ENCODE measurements at places on chromosomes 3 and 15.

GRCh38 chr3:77380136-77380535 lies 340.2 kb downstream of the ROBO2 start:
- DNase-seq = no peak

DNA sequence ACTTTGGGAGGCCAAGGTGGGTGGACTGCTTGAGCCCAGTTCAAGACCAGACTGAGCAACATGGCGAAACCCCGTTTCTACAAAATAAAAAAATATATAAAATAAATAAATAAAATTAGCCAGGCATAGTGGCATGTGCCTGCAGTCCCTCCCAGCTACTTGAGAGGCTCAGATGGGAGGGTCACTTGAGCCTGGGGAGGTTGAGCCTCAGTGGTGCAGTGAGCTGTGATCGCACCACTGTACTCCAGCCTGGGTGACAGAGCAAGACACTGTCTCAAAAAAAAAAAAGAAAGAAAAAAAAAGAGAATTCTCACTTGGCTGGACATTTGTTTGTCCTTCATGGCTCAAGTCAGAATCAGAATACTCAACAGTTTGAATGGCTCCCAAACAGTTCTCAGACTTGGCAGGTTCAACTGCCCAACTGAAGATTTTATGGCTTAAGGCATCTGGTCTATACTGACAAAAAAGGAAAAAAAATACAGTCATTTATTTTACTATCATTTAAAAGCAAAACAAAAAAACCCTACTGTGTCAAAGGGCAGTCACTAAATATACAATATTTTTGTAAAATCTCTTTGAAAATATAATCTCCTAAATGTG lies 106.6 kb downstream of the FBXL22 start:
- DNase-seq = peak; percentile 44

GRCh38 chr3:147619921-147620560 lies 210.9 kb downstream of the ZIC1 start:
- peak; percentile 47 for DNase-seq

GRCh38 chr15:90836296-90836871 lies 32.0 kb upstream of the FURIN start:
- DNase-seq = no peak

GRCh38 chr15:41493902-41494189 lies 172 bp downstream of the ITPKA start:
- no peak for DNase-seq

GRCh38 chr3:194575484-194576210 lies 57.6 kb downstream of the TMEM44 start:
- peak; percentile 29 for DNase-seq

DNA sequence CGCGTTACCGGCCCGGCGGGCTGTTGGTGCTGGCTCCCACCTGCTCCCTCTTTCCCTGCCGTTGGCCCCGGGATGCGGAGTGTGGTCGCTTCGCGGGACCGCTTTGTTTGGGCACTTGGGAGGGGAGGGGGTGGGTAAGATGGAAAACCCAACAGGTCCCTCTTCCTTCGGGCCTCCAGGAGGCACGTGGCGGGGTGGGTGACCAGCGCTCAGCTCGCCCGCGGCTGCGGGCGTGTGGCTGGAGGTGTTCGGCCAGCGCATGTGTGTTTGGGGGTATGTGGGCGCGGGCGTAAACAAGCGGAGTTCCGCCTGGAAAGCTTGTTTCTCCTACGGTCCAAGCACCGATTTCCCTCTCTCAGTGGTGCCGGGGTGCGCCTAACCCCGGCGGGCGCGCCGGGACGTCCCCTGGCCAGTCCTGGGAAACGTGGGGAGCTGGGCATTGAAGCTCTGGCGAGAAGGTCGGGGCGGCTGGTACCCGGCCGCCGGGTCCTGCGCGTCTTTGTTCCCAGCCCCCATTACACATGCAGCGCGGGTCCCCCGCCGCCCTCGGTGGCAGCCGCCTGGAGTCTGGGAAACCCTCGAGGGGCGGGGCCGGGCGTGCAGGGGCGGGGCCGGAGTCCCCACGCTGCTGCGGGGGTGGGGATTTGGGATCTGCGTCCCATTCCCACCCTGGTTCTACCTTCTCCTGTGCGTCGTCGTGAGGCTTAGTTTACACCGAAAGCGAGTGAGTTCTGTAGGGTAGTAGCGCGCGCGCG lies 1.4 kb downstream of the ACVR2B start:
- DNase-seq = peak; percentile 82

DNA sequence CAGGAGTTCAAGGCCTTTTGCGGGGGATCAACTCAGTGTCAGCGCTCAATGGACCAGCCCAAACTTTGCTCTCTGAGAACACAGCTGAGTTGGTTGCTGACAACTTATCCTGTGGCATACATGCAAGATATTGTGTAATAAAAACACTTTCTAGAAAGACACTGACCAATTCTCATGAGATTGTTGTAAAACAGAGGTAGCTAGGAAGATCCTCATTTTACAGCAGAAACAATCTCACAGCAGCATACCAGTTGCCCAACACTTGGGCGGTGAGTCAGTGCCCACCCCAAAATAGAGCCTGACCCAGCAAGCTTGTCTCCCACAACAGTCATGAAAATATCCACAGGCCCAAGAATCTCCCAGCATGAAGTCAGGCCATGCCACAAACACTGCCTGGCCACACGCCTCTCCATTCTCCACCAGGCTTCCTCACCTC lies 18.2 kb downstream of the KLHL6 start:
- DNase-seq = no peak

DNA sequence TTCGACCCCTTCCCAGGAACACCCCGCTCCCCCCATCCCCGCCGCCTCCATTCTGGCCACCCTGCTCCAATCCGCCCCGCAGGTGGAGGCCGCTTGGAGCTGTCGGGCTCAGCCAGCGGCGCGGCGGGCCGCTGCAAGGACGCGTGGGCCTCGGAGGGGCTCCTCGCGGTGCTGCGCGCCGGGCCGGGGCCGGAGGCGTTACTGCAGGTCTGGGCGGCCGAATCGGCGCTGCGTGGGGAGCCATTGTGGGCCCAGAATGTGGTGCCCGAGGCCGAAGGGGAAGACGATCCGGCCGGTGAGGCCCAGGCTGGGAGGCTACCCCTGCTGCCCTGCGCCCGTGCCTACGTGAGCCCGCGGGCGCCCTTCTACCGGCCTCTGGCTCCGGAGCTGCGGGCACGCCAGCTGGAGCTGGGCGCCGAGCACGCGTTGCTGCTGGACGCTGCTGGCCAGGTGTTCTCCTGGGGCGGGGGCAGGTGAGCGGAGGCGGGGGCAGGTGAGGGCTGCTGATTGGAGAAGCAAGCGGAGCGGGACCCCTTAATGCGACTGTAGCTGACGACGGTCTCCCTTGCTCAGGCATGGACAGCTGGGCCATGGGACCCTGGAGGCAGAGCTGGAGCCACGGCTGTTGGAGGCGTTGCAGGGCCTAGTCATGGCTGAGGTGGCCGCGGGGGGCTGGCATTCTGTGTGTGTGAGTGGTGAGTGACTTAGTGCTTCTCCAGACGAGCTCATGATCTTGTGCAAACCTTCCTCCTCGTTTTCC lies 2.5 kb downstream of the RCCD1 start:
- DNase-seq = peak; percentile 41

DNA sequence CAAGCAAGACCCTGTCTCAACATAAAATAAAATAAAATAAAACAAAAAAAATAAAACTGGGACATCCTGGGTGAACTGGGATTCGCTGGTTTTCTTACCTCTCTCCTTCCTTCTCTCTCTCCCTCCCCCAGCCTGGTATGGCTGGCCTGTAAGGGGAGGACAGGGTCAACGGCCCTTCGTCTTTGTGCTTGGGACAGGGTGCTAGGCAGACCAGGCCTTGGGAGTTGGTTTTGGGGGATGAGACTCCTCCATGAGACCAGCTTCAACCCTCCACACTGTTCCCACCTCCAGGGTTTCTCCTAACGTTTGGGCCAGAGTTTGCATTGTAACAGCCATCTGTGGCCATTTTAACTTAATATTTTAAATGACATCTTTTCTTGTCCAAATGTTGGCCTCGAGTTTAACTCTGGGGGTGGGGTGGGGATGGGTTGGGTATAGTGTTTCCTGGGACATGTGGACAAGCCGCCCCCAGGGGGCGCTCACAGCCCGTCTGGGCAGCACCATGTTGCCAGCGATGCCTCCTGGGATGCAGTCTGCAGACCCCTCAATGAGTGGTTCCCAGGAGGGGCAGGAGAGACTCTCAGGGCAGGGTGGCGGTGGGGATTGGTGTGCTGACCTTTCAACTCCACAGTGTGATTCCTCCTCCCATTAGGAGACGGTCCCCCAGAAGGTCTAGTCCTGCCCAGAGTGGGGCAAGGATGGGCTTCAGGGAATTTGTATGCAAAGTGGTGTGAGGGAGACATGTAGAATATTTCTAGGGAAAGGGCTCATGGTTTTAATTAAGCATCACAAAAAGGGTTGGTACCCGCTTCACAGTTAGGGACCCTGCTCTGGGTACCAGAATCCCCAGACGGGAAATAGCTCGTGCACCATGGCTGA lies 37.7 kb upstream of the LCTL start:
- peak; percentile 87 for DNase-seq

- peak; percentile 63 for DNase-seq
Observed at GRCh38 chr3:196159952-196160804, 51.0 kb downstream of the ZDHHC19 start.

DNA sequence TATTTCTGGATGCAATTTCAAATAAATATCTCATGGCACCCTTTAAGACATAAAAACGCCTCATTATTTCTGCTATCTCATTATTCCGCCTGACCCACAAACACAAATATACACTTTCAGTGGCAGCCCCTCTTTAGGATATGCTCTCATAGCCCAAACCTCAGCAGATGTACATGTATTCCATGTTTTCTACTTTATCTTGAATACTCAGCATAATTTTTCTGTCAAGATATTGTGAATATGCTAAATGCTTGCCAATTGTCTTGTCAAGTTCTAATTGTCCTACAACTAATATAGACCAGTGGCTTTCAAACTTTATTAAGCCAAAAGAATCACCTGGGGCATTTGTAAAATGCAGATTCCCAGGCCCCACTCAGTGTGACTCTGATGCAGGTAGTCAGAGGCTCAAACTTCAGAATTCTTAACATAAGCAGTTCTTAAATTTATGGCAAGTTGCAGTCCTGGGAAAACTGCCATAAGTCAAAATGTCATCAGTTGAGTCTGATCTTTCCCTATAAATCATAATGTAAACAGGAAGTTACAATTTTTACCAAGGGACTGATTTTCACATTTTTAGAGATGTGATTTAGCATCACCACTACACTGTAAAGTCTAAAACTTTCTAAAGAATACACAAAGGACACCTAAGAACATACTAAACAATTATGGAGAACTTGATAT lies 135.1 kb downstream of the TBL1XR1 start:
- peak; percentile 49 for DNase-seq

- no peak for DNase-seq
Observed at GRCh38 chr15:70513819-70514218, 249.5 kb downstream of the UACA start.

DNA sequence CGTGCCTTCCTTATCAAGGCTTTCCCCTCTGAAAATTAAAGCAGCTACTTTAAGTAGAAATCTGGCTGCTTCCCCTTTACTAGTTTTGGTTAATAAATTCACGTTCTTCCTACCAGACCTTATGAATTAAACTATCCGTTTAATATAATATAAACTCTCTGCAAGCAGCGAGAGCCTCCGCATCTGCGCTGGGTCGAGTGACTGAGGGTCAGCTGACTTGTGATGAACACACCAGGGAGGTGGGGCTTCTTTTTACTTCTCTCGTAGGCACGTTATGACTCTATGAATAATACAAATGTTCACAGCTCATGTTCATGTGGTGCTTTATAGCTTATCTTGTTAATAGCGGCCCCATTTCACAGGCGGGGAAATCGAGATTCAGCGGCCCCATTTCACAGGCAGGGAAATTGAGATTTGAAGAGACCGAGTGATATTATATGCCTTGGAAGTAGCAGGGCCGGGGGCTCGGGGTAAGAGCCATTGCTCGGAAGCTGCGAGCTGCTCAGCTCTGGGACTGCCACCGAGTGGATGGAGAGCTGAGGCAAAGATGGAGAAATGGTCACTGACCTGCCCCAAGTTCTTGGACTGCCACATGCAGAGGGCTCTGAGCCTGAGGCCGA lies 8.3 kb downstream of the MUC4 start:
- DNase-seq = no peak

DNA sequence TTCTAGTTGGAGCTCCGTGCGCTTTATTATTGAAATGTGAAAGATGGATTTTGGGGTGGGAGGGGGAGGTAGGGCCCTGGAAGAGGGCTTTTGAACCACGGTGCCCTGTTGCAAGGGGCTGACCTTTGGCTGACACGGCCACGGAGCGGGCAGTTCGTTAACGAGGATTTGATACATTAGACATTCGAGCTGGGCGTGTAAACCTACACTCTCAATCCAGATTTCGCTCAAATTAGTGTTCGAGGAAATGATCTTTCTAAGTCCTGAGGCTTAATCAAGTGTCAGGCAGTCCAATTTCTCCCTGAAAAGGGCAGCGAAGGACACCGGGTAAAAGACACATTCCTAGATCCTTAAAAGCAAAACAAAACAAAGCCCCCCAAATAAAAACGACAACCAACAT lies 13.0 kb downstream of the ZIC1 start:
- DNase-seq = no peak

GRCh38 chr3:116929505-116930222 lies 220.1 kb downstream of the TUSC7 start:
- no peak for DNase-seq

GRCh38 chr3:114624047-114624445 lies 330.2 kb downstream of the TIGIT start:
- peak; percentile 62 for DNase-seq

DNA sequence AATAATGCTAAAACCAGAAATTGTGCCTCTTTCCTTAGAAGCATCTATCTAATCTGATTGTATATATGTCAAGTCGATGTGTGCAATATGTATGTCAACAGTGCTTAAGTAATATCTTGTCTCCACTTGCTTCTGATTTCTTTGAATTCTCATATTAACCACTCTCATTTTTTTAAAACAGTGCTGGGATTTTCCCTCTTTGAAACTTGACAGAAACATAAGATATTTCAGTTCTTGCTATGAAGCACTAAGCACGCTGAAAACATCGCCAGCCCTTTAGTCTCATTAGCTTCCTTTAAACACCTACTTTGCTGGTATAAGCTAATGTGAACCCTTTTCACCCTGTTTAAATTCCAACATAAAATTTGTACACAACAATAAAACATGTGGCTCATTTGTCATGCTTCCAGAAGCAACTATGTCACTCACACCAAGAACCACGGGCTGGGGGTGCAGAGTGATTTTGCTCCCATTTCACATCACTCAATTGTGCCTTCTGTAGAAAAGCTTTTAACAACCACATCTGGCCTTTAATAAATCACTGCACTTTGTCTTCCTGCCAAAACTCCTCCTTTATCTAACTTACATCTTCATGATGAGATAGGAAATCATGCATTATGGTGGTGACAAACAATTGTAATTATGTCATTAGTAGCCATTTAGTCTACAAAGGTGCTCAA lies 185.2 kb downstream of the FOXP1 start:
- peak; percentile 67 for DNase-seq

- peak; percentile 53 for DNase-seq
Observed at GRCh38 chr3:79597709-79598108, 170.1 kb downstream of the ROBO1 start.

DNA sequence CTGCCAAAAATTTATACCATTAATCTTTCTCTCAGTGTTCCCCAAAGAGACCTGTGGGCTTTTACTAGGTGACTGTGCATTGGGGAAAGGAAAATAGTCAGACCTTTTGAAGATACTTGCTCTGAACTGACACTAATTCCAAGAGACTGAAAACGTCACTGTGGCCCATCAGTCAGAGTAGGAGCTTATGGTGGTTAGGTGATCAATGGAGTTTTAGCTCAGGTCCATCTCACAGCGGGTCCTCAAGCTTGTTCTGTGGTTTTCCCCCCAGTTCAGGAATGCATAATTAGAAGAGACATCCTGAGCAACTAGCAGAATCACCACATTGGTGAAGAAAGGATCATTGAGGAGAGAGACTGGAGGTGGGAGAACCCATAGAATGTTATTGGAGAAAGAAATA lies 134.7 kb downstream of the SV2B start:
- no peak for DNase-seq

GRCh38 chr3:166570102-166570501 lies 732.9 kb upstream of the BCHE start:
- no peak for DNase-seq
